ENCODE measurements at places on chromosomes 1 and 21. TPM values are rescaled to one million over a fixed set of nuclear protein-coding genes. Genes with fewer than 3 reads are reported as not detected.

The BACE2 gene
- 132 TPM for total RNA-seq

- no peak for DNase-seq
Measured at GRCh38 chr1:90513956-90514355, 203.1 kb downstream of the BARHL2 start.

DNA sequence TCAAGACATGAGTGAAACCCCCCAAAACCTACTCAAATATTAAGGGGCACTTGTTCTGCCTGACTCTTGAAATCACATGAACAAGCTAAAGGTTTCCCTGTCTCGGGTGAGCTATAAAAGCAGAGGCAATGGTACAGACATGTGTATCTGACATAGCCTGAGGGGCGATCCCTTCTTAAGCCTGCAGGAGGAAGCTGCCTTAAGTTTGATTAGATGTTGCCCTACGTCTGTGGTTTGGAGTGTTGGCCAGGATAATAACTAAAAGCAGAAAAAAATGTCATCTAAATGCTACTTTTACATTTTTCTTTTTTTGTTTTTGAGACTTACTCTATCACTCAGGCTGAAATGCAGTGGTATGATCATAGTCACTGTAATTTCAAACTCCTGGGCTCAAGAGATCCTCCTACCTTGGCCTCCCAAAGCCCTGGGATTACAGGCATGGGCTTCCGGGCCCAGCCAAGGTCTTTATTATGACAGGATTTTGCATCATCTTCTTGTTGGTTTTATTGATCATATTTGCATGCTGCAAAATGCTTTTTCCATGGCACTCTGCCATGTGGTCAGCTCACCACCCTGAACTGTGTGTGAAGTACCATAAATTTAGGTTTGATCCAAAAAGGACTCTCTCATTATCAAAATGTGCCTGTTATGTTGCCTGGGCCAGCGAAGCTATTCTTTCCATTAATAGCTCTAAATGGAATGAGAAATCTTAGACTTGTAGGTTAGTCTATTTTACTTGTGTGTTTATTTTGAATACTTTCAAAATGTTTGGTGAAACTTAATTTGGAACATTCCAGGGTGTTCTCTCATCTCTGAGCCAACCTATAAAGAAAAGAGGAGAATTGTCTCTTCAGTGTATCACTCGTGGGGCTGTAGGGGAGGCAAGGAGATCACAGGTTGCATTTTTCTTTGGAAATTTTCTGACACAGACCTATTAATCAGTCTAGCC, 15.0 kb upstream of the HMGN1 start:
- DNase-seq, result no peak

- no peak for DNase-seq
Measured at GRCh38 chr1:85243372-85243771, 16.1 kb downstream of the C1orf52 start.

The WDR3 gene
- 37.4 TPM for total RNA-seq

- no peak for DNase-seq
Measured at GRCh38 chr1:226993814-226994585, 53.9 kb downstream of the COQ8A start.
